Stimulated activated CD8-positive, alpha-beta memory T cell treated with anti-CD3 and anti-CD28 coated beads, Interleukin-4, amount 100 ng/mL, for 1 hour (primary cell): ENCODE measurements at places on chromosomes 11 and 22.

DNA sequence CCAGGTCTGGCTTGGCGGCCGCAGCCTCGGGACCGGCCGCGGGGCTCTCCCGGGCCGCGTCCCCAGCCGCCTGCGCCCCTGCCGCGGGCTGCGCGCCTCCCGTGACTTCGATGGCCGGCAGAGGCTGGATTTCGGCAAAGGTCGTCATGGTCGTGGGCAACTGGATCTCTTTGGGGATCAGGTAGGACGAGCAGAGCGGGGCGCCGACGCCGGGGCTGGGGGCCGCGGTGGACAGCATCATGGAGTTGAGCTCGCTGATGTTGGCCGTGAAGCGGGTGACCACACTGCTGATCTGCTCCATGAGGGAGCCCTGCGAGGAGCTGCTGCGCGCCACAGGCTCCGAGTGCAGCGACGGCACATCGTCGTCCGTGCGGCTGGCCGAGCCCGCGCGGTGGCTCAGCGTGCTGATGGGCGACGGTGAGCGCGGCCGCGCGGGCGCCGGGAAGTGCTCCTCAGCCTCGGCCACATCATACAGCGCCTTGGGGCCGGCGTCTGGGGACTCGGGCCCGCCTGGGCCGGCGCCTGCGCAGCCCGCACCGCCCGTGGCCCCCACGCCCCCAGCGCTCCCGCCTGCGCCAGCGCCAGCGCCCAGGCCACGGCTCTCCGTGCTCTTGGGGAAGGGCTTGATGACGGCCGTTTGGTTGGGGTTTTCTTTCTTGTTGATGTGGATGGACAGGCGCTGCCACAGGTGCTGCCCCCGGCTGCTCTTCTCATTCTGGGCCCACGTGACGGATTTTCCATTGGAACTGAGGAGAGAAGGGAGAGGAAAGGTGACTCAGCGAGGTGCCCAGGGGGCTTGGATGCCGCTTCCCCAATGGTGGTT, 171.4 kb upstream of the CTSC start:
- DNase-seq: no peak

- DNase-seq: no peak
Observed at GRCh38 chr11:3833449-3833848, 7.3 kb downstream of the RHOG start.

GRCh38 chr11:109247071-109247470, 174.9 kb upstream of the C11orf87 start:
- DNase-seq: no peak

GRCh38 chr22:38069372-38070249, 12.4 kb downstream of the PICK1 start:
- no peak for DNase-seq

- no peak for DNase-seq
Observed at GRCh38 chr11:123479048-123479837, 49.2 kb downstream of the GRAMD1B start.

GRCh38 chr22:32080904-32081303, 37.8 kb downstream of the SLC5A1 start:
- DNase-seq: no peak
